ENCODE measurements at places on chromosomes 12 and 14. TPM values are rescaled to one million over a fixed set of nuclear protein-coding genes. Genes with fewer than 3 reads are reported as not detected.

Gene KCNK13
- total RNA-seq: 0.32 TPM

Gene AQP2
- total RNA-seq: not detected

Gene MIP
- total RNA-seq: not detected

Gene JPH4
- 2.7 TPM for total RNA-seq

Gene MUCL1
- total RNA-seq: not detected

Gene KRT77
- total RNA-seq: not detected

Gene NPFF
- not detected for total RNA-seq

Gene IFNG-AS1
- 0.32 TPM for total RNA-seq

- DNase-seq: no peak
Measured at GRCh38 chr14:93033983-93034670, 81.6 kb downstream of the ITPK1 start.

- DNase-seq: no peak
Measured at GRCh38 chr14:21070610-21071224, 613 bp downstream of the ARHGEF40 start.

DNA sequence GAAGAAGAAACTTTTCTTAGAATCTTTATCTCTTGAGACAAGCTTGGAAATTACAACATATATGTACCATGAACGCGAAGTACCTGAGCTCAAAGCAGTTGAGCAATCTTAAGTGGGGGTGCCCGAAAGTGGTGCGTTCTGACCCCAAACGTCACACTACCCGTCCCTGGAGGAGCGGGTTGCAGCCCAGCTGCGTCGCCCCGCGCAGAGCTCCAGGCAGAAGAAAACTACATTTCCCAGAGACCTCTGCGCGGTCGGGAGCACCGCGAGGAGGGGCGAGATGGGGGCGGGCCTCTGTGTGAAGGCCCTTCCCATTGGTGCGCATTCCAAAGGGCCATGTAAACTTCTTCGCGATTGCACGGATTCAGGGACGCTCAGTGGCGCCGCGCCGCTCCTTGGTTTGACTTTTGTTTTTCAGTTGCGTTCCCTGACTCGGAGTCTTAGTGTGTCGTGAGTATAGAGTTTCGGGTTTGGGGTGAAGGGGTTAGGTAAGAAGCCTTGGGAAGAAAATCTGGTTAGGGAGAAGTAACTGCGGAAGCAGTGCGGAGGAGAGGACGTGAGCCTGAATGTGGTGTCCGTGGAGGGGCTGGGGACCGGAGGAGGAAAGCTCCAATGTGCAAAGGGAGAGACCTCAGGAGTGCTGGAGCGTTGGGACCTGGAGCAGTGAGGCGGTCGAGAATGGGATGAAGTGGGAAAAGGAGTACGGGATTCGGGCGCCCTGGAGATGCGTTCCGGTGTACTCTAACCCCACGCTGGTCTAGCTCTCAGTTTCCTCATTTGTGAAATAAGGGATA lies at the start of gene CCDC77:
TSS of gene CCDC77 (plus strand) at position 410 of the 794 bp plus-strand sequence. CDS start 7,740 bp downstream, outside the sequence.
- DNase-seq: peak; percentile 91

DNA sequence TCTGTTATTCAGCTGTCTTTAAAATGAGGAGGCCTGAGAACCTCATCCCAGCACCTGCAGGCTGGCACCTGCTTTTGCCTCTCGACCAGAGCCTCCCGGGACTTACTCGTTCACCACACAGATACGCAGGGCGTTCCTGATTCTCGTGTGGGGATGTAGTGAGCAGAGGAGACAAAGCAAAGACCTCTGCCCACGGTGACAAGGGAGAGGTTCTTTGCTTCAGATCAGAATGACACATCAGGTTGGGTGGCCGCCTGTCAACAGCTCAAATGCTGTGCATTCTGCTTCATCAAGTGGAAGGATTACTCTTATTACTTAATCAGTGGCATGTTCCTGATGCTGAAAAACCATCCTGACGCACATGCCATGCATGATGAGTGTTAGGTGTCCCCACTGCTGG lies 24.4 kb downstream of the DEGS2 start:
- DNase-seq: no peak

- DNase-seq: no peak
Measured at GRCh38 chr12:120833849-120834248, 70.3 kb downstream of the SPPL3 start.

- DNase-seq: no peak
Measured at GRCh38 chr12:61869796-61870195, 390.4 kb upstream of the USP15 start.

DNA sequence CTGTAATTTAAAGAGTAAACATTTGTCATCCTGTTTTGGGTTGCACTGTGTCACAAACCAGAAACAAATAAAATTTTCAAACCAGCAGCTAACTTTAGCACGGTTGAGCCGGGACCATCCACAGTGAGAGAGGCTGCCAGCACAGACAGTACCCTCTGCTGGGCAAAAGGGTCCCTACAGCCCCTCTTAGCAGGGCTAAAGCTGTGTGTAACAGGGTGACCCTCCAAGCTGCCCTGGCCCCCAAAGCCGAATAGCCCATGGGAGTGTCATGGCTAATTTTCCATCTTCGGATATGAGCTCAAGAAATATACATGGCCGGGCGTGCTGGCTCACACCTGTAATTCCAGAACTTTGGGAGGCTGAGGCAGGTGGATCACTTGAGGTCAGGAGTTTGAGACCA lies 157.1 kb upstream of the GRIN2B start:
- DNase-seq: no peak

DNA sequence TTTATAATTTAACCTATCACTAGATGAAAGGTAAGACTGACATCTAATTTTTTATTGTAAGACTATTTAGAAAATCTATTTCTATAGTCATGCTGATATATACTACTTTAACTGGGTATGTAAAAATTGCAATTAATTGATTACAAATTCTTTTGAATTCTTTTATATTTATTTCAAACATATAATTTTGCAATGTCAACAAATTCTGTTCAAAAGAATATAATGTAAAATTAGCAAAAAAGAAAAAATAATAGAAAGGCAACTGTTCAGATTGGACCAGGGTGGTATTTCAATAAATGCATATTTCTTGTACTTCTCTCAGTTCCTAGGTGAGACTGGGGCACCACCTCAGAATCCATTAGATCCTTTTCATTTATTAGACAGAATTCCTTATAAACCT lies 1053.5 kb upstream of the FBXO33 start:
- no peak for DNase-seq

GRCh38 chr12:62934239-62934798 lies 631 bp downstream of the PPM1H start:
- DNase-seq: no peak

DNA sequence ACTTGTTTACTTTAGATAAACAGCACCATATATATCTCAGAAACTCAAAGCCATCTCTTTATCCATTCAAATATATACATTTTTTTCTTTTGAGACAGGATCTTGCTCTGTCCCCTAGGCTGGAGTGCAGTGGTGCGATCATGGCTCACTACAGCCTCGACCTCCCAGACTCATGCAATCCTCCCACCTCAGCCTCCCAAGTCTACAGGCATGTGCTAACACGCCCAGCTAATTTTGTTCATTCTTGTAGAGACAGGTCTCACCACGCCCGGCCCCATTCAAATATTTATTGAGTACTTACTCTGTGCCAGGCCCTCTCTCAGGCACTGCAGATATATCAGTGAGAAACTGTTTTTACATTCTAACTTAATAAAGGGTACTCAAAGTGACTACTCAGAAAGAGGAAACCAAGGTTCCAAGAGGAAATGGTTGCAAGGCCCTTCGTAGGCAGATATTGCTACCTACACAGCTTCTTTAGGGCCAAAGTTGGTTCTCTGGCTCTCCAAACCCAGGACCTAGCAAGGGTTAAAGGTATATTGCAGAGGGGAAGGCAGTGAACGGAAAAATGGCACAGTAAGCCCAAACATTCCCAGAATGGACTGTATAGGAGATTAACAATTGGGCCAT lies 2.9 kb downstream of the ATXN3 start:
- DNase-seq: no peak

GRCh38 chr12:23555180-23555824 lies 394.2 kb downstream of the SOX5 start:
- DNase-seq: no peak

Data from urinary bladder (tissue), 4 donors.